Osteoblast (primary cell): ENCODE measurements at places on chromosomes 1 and 21. TPM values are rescaled to one million over a fixed set of nuclear protein-coding genes. Genes with fewer than 3 reads are reported as not detected.

Gene SPRR2F
- not detected in 2 replicates for total RNA-seq

Gene SPRR3
- total RNA-seq: not detected in 2 replicates

- no peaks in the 10 kb centered on the region for H3K4me1 ChIP-seq
- H3K27ac ChIP-seq: no peak overlapping the region
- no peaks in the 10 kb centered on the region for H3K27me3 ChIP-seq
- no peak for DNase-seq
These were observed 35.5 kb downstream of the CRP start for GRCh38 chr1:159678939-159679338.

GRCh38 chr1:153848805-153849204 is 73.6 kb downstream of the SLC27A3 start:
- no peak overlapping the region for H3K27ac ChIP-seq
- no peak overlapping the region for H3K4me3 ChIP-seq
- H3K27me3 ChIP-seq: no peaks in the 10 kb centered on the region
- peaks cover 5% of the 10 kb centered on the region for H3K36me3 ChIP-seq

DNA sequence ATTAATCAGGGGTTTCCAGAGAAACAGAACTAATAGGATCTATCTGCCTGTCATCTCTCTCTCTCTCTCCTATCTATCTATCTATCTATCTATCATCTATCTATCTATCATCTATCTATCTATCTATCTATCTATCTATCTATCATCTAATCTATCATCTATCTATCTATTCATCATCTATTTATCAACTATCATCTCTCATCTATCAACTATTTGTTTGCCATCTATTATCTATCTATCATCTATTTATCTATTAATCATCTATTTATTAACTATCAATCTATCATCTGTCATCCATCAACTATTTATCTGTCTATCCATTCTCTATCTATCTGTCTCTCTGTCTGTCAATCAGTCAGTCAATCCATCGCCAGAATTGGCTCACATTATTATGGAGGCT is 70.0 kb upstream of the MRPS6 start:
- peaks cover 14% of the 10 kb centered on the region for H3K4me1 ChIP-seq
- H3K27ac ChIP-seq: no peak overlapping the region
- no peaks in the 10 kb centered on the region for H3K36me3 ChIP-seq
- H3K27me3 ChIP-seq: no peaks in the 10 kb centered on the region
- DNase-seq: no peak

DNA sequence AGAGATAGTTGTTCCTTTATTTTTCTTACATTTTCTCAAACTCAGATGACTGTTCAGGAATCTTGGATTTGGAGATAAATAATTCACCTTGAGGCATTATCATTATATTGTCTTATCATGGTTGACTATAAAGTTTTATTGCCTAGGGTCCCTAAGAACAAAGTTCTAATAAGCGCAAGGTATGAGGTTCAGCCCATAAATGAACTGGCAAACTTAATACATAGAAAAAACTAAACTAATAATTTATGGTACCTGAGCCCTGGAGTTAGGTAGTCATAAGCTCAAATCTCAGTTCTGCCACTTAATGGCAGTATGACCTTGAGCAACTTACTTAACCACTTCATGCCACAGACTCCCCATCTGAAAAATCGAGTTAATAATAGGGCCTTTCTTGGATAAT is 334.0 kb upstream of the PBX1 start:
- H3K4me3 ChIP-seq: no peak overlapping the region
- no peaks in the 10 kb centered on the region for H3K4me1 ChIP-seq
- H3K27ac ChIP-seq: no peak overlapping the region
- H3K36me3 ChIP-seq: no peaks in the 10 kb centered on the region

GRCh38 chr1:914131-914890 is 9.4 kb upstream of the SAMD11 start:
- H3K36me3 ChIP-seq: no peaks in the 10 kb centered on the region
- peaks cover 13% of the 10 kb centered on the region for H3K4me1 ChIP-seq
- DNase-seq: peak; percentile 68
- H3K27me3 ChIP-seq: peaks cover 55% of the 10 kb centered on the region
- H3K4me3 ChIP-seq: no peak overlapping the region

- H3K4me1 ChIP-seq: no peaks in the 10 kb centered on the region
- no peak overlapping the region for H3K4me3 ChIP-seq
- H3K27ac ChIP-seq: no peak overlapping the region
- H3K36me3 ChIP-seq: peaks cover 55% of the 10 kb centered on the region
These were observed 14.0 kb downstream of the AK2 start for GRCh38 chr1:33022650-33023200.

GRCh38 chr1:245433561-245433960 is 278.8 kb downstream of the KIF26B start:
- H3K27ac ChIP-seq: no peak overlapping the region
- H3K36me3 ChIP-seq: no peaks in the 10 kb centered on the region
- no peaks in the 10 kb centered on the region for H3K27me3 ChIP-seq
- DNase-seq: no peak

GRCh38 chr1:209395169-209395568 is 188.3 kb upstream of the CAMK1G start:
- no peak for DNase-seq
- no peak overlapping the region for H3K4me3 ChIP-seq
- peaks cover 29% of the 10 kb centered on the region for H3K4me1 ChIP-seq
- no peaks in the 10 kb centered on the region for H3K36me3 ChIP-seq

DNA sequence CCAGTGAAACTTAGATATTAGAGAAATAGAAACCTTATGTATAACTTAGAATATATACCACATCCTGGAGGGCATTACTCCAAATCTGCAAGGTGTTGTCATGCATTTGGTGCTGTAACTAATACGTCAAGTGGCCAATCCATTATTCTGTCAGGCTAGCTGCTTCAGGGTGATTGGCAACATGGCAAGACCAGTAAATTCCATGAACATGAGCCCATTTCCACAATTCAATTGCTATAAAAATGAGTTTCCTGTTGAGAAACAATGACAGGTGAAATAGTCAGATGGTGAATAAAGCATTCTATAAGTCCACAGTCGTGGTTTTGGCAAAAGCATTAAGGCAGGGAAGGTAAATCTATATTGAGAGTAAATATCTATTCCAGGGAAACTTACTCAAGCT is 566.0 kb downstream of the ADGRL2 start:
- no peak overlapping the region for H3K27ac ChIP-seq
- H3K4me3 ChIP-seq: no peak overlapping the region
- no peak for DNase-seq

DNA sequence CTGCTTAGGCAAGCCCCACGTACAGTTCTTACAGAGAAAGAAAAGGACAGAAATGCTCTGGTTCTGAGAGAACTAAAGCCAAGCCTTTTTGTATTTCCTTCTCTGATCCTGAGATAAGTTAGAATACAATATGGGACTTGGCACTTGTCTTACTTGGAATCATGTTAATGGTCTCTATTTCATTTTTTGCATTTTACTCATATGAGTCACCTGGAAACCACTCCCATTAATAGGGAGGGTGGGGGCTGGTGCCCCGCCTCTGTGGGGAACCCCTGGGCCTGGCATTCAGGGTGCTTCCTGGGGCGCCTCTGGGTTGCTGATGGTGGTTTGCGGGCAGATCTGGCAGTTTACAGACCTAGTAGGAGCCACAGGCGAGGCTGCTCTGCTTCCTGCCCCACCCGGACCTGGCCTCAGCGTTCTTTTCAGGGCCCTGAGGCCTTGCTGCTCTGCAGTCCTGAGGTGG is 26.7 kb downstream of the TSPAN2 start:
- no peaks in the 10 kb centered on the region for H3K27me3 ChIP-seq
- no peak overlapping the region for H3K4me3 ChIP-seq
- H3K4me1 ChIP-seq: peaks cover 19% of the 10 kb centered on the region
- no peaks in the 10 kb centered on the region for H3K36me3 ChIP-seq
- DNase-seq: no peak
- H3K27ac ChIP-seq: peak overlapping the region; percentile 44

Gene SH2D1B
- not detected in 2 replicates for total RNA-seq

DNA sequence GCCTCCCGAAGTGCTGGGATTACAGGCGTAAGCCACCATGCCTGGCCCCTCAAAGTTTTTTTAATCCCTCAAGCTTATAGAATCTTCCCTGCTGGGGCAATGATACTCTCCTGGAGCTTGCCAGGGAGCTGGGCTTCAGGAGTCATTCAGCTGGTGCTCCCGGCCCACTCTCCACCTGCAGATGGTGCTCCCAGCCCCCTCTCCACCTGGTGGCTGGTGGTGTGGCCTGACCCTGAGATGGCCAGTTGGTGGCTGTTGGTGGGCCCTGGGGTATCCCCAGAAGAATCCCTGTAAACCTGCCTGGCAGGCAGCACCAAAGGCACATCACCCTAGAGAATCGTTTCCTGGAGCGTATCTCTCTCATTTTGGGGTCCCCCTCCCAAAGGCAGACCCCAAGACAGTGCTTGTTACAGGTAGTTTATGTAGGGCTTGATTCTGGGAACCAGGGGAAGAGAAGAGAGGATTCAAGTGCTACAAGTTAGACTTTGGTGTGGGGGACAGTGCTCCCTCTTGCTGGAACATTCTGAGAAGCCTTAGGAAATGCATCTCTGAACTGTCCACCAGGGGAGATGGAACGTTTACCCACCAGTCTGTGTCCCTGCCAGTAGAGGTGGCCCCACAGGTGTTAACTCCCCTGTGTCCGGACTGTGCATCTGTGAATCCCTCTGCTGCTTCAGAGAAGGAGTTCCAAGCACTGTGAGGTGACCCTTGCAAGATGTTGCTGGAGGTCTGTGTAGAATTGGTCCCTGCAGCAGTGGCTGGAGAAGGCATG is 29.1 kb upstream of the ACTL8 start:
- H3K27ac ChIP-seq: no peak overlapping the region
- no peak overlapping the region for H3K4me3 ChIP-seq
- no peaks in the 10 kb centered on the region for H3K4me1 ChIP-seq
- H3K36me3 ChIP-seq: no peaks in the 10 kb centered on the region
- DNase-seq: peak; percentile 47
- H3K27me3 ChIP-seq: no peaks in the 10 kb centered on the region

DNA sequence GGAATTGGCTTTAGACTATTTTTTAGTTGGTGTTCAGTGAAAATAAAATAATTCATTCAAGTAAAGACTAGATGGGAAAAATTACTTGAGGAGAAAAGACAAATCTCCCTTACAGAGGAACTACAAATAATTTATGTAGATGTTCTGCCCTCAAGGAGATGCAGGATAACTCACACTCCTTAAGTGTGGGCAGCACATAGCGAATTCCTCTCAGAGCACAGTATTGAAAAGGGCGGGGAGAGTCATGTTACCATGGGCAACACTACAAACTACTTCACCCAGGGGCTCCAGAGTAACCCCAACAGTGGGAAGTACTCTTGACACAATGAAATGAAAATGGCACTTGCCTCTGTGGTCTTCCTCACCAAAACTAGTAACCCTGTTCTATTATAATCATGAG is 20.6 kb upstream of the LAMC2 start:
- H3K4me3 ChIP-seq: no peak overlapping the region
- peak overlapping the region; percentile 19 for H3K27ac ChIP-seq
- DNase-seq: peak; percentile 45

GRCh38 chr1:23448846-23449245 is 24.3 kb upstream of the TCEA3 start:
- H3K27ac ChIP-seq: no peak overlapping the region
- H3K36me3 ChIP-seq: peaks cover 8% of the 10 kb centered on the region
- H3K4me1 ChIP-seq: peaks cover 27% of the 10 kb centered on the region
- no peak for DNase-seq
- H3K27me3 ChIP-seq: no peaks in the 10 kb centered on the region
- no peak overlapping the region for H3K4me3 ChIP-seq
